ENCODE measurements at places on chromosomes 6 and 20. TPM values are rescaled to one million over a fixed set of nuclear protein-coding genes. Genes with fewer than 3 reads are reported as not detected.

The PPIL6 gene
- 2.5 TPM for total RNA-seq

DNA sequence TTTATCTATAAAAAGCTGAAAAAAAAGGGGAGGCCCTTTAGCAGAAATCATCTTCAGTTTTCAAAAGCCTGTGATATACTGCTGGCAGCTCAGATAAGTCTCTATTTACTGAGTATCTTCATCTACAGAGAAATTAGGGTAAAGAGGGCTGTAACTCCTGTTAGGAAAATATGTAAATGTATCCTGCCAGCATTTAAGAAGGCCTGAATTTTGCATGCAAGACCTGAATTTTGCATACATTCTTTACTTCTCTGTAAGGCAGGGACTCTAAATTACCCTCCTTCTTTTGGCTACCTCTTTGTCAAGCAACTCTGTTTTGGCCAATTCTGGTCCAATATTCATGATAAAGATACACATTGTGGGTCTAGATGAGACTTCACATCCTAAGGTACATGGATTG, 150.6 kb upstream of the SPACA1 start:
- H3K4me1 ChIP-seq, result peaks cover 10% of the 10 kb centered on the region
- H3K4me3 ChIP-seq, result no peak overlapping the region
- peaks cover 5% of the 10 kb centered on the region for H3K36me3 ChIP-seq
- no peak overlapping the region for H3K27ac ChIP-seq

The SIGLEC1 gene
- total RNA-seq, result not detected

The TREM1 gene
- 1.4 TPM for total RNA-seq

GRCh38 chr6:75183099-75183541, 22.7 kb downstream of the COL12A1 start:
- no peak overlapping the region for H3K4me3 ChIP-seq
- H3K36me3 ChIP-seq, result no peaks in the 10 kb centered on the region
- H3K27me3 ChIP-seq, result no peaks in the 10 kb centered on the region

GRCh38 chr6:81636930-81637568, 115.4 kb downstream of the TENT5A start:
- no peaks in the 10 kb centered on the region for H3K27me3 ChIP-seq
- H3K27ac ChIP-seq, result no peak overlapping the region
- H3K4me1 ChIP-seq, result no peaks in the 10 kb centered on the region

DNA sequence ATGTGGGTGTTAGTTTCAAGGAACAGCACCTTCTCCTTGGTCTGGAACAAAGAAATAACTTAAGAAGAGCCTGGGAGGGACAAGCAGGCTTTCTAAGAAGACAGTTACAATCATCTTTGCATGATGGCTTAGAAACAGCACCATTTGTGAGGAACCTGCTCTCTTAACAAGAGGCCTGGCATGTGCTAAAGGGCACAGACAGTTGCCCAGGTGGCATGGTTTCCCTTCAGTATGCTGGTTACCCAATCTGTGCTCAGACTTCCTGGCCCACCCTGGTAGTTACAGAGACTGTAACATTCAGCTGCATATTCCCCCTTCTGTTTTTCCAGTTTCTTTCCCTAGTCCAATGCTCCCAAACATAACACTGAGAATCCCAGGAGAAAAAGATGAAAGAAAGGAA, 84.0 kb downstream of the CHD6 start:
- no peaks in the 10 kb centered on the region for H3K27me3 ChIP-seq
- DNase-seq, result no peak
- H3K27ac ChIP-seq, result no peak overlapping the region
- H3K36me3 ChIP-seq, result no peaks in the 10 kb centered on the region
- no peak overlapping the region for H3K4me3 ChIP-seq

- H3K36me3 ChIP-seq, result no peaks in the 10 kb centered on the region
- H3K27me3 ChIP-seq, result no peaks in the 10 kb centered on the region
- H3K4me3 ChIP-seq, result no peak overlapping the region
- H3K4me1 ChIP-seq, result no peaks in the 10 kb centered on the region
- no peak overlapping the region for H3K27ac ChIP-seq
- DNase-seq, result no peak
Observed at GRCh38 chr6:108960601-108961000, 112.4 kb downstream of the ARMC2 start.

DNA sequence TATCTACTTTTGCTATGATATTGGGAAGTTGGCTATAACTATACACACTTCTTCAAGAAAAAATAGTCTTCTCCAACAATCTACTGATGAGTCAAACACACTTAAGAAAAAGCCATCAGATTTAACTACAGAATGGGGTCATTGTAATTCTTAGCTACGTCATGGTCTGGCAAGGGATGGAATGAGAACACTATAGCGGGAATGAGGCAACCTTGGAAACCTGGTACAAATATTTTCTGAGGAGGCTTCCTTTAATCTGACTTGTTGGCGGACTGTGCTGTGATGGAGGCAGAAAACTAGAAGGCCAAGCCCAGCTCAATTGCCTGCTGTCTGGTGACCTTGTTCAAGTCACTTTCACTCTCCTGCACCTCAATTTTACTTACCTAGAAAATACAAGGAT, 586.8 kb upstream of the JAG1 start:
- H3K4me1 ChIP-seq, result peaks cover 14% of the 10 kb centered on the region
- H3K4me3 ChIP-seq, result no peak overlapping the region
- peaks cover under 1% of the 10 kb centered on the region for H3K36me3 ChIP-seq
- H3K27me3 ChIP-seq, result no peaks in the 10 kb centered on the region

DNA sequence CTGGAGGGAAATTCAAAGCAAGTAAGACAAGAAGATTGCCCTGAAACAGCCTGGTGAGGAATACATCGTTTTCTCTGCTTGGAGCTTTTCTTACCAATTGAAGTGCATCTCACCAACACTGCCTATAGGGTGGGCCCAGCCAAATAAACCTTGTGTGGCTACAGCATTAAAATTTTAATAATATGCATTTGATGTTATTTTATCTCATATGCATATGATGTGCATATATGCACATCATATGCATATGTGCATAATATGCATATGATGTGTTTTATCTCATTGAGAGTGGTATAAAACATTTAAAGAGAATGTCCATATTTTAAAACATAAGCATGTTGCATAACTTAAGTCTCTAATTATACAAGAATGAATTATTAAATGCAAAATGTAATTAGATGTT, 328.6 kb upstream of the ARID1B start:
- H3K27me3 ChIP-seq, result no peaks in the 10 kb centered on the region
- no peaks in the 10 kb centered on the region for H3K36me3 ChIP-seq
- no peaks in the 10 kb centered on the region for H3K4me1 ChIP-seq
- no peak for DNase-seq
- H3K27ac ChIP-seq, result no peak overlapping the region
